Astrocyte of the spinal cord (primary cell): ENCODE measurements at places on chromosomes 7 and 10.
A peak's percentile ranks its signal among the peaks of the same experiment; 100 is the strongest.

- DNase-seq, result no peak
Observed at GRCh38 chr7:957418-958220, 3.1 kb upstream of the ADAP1 start.

- DNase-seq, result no peak
Observed at GRCh38 chr7:127417346-127417745, 24.8 kb upstream of the ZNF800 start.

DNA sequence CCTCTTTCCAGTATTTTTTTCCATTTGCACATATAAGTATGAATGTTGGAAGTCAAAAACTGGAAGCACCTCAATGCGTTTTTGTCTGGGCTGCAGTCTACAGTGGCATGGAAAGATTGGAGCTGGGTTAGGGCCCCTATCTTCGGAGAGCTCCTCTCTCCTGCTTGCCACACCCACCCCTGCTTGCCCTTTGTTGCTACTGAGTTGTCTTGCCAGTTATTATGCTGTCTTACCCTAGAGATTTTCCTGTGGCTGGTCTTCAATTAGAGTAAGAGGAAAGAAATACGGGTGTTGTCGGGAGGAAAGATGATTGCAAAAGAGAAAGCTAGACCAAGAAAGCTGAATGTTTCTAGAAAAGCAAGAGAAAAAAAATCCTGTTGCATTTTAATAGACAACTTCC lies 228.9 kb upstream of the CELF2 start:
- no peak for DNase-seq

DNA sequence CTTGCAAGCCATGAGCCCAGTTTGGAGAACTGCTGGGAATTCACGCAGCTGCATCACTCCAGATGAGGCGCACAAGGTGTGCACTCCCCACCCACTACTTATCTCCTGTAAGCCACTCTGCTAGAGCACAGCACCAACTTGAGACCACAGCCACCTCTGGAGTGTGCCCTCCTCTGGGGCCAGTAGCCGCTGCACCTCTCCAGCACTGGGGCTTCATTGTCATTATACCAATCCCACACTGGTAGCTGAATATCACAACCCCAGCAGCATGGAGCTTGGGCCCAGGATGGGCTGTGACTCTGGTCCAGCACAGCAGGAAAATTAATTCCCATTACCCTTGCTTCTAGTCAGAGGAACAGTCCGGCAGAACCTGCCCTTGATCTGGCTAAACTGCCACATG lies 125.6 kb downstream of the LSM5 start:
- DNase-seq, result no peak

DNA sequence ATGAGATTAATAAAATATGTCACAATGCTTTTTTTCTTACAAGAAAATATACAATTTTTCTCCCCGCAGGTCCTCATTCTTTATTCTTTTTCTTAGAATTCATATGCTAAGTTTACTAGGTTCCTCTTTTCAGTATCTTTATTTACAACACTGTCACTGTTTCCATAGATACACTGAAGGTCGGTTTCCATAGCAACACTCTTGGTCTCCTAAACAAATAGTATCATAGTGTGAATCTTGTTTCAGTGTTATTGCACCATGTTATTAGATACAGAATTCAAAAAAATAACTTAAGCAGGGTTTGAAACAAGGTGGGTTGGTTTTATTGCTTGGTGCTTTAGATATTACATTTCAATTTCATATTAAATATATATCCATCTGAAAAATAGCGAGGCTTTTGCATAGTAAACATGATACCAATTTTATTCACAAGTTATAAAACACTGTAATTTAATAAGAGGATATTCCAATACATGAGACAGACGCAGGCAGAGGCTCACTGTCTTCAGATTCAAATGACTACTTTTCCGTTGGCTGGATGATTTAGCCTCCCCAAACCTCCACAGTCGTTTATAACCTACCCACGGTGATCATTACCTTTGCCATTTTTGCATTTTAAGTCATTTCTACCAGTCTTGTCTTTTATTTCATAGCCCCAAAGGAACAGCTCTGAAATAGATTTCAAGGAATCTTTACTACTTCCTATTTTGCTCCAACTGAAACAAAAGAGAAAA lies 88.9 kb upstream of the KLF6 start:
- DNase-seq, result peak; percentile 83

- peak; percentile 9 for DNase-seq
Observed at GRCh38 chr10:30270247-30270646, 78.8 kb downstream of the MTPAP start.

DNA sequence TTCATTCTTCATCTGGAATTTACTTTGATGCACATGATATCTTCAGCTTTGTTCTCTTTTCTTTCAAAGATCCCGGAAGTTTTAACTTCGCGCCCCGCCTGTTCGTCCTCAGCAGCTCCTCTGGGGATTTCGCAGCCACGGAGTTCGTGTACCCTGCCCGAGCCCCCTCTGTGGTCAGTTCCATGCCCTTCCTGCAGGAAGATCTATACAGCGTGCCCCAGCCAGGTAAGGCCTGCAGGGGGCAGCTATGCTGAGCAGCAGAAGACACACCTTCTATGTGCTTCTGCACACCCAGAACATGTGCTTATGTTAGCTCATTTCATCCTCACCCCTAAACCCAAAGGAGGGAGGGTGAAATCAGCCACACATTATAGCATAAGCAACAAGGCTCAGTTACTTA lies 79.7 kb upstream of the LYZL2 start:
- DNase-seq, result no peak

GRCh38 chr10:117964536-117964935 lies 82.2 kb downstream of the RAB11FIP2 start:
- no peak for DNase-seq

- no peak for DNase-seq
Observed at GRCh38 chr10:133343558-133343957, 3.6 kb upstream of the PRAP1 start.

- DNase-seq, result no peak
Observed at GRCh38 chr10:17643339-17643754, 604 bp upstream of the STAM start.

DNA sequence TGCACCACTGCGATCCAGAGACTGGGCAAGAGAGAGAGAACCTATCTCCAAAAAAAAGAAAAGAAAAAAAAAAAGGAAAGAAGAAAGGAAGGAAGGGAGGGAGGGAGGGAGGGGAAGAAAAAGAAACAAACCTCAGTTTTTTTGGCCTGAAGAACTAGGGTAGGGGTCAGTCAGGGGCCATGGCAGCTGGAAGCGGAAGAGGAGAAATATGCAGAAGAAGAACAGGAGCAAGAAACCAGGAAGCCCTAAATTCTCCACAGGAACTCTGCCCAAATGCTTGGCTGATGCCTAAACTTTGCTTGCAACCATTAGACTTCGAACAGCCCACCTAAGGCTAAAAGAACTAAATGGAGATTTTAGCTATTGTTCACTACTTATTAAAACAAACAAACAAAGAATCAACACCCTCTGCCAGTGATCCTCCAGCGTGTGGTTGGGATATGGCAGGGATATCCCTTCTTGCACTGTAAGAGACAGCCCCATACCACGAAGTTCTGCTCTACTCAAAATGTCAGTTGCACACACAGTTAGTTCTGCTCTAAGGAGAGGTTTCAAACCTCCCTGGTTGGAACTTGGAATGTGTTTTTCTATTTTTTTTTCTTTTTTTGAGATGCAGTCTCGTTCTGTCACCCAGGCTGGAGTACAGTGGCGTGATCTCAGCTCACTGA lies 139.5 kb downstream of the FAM107B start:
- no peak for DNase-seq

- no peak for DNase-seq
Observed at GRCh38 chr7:71974611-71975010, 437.5 kb downstream of the CALN1 start.

- no peak for DNase-seq
Observed at GRCh38 chr7:155930061-155930460, 117.8 kb upstream of the SHH start.

- DNase-seq, result no peak
Observed at GRCh38 chr10:13944823-13945222, 358.1 kb downstream of the PRPF18 start.

DNA sequence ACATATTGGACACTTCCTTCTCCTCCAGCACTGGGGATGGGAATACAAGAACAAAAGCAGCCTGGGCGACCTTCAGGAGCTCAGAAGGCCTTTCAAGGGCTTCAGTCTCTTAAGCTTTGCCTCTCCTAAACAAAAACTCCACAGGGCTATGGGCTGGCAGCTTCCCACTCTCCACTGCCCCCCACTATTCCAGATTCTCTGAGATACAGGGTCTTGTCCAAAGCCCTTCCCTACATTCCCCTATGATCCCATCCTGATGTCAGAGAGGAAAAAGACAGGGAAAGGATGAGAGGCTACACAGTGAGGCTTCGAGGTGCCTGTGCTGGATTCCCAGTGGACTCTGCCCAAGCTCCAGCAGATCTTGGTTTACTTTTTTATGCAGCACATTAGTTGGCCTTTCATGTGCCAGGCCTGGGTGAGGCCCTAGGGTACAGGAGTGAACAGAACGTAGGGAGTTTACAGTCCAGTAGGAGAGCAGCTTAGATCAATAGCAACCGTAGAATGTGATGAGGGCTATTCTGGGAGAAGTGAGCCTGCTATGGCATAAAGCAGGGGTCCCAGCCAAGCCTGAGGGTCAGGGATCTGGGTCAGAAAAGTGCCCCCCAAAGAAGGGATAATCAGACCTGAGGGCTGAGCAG lies 33.3 kb downstream of the LEP start:
- no peak for DNase-seq

DNA sequence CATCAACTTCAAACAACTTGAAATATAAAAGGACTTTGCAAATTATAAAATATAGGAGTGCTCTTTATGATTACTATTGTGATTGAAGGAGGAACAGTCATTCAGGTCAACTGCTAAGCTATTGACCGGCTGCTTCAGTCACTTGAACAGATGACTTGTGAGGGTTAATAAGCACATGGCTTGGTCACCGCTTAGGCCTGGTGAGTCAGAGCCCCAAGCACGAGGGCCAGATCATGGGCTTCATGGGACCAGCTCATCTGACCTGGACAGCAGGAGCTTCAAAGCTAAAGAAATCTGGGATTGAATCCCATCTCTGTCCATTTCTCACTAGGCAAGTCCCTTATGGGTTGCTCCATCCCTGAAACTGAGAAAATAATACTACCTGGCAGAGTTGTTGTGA lies 60.4 kb upstream of the ADO start:
- no peak for DNase-seq

DNA sequence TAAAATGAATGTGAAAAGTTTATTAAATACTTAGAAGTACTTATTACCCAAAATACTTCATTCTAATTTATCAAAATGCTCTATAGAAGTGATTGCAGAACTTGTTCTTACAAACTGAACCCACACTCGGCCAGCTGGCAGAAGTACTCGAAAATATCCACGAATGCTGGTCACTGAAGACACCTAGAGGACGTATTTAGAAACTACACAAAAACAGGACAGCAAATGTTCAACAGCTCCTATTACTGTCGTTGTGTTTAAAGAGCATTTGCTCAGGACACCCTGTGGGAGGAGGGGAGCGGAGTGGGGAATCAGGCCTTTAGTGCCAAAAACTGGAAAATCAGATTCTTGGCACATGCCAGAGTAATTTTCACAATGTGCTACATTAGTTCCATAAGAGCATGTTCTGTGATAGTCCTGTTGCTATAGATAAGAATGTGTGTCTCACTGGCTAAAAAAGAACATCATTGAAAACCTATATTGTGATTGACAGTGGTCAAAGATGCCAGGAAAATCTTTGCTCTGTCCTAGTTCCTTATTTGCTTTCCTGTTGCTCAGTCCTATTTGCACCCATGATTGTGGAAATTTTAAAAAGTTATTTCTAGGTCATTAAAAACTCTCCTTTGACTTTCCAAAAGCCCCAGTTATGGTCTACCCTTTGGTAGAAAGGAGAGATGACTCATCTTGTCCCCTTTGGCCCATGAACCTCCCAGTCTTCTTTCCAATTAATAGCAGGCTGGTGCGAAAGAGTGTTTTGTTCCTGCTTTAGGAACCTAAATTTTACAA lies 49.0 kb upstream of the NRBF2 start:
- DNase-seq, result peak; percentile 80

- no peak for DNase-seq
Observed at GRCh38 chr7:141992156-141992555, 3.5 kb upstream of the MGAM start.

- no peak for DNase-seq
Observed at GRCh38 chr7:132562690-132563089, 13.6 kb downstream of the PLXNA4 start.

DNA sequence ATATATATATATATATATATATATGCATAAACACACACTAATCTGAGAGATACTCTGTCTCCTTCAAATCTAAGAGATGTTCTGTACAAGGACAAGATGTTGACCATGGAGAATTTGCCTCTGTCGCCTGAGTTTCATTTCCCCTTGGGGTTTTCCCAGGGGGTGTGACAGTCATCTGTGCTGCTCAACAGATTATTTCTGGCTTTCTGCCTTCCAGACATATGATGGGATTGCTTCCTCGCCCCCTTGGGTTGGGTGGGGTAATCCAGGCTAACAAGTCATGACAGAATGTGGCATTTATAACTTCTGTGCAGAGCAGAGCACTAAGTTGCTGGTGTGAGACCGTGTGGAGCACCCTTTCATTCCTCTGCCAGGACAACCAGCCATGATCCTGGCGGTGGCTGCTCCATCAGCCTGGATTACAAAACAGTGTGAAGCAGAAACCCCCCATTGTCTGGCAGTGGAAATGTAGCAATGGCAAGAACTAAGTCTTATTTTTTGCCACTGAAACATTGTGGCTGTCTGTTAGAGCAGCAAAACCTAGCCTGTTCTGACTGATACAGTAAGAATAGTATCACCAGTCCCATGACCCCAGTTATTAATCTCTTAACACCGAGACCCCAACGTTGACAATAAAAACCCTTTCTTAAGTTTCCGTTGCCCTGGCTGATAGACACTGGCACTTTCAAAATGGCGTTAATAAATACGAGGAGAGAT lies 13.7 kb upstream of the USP6NL start:
- no peak for DNase-seq

DNA sequence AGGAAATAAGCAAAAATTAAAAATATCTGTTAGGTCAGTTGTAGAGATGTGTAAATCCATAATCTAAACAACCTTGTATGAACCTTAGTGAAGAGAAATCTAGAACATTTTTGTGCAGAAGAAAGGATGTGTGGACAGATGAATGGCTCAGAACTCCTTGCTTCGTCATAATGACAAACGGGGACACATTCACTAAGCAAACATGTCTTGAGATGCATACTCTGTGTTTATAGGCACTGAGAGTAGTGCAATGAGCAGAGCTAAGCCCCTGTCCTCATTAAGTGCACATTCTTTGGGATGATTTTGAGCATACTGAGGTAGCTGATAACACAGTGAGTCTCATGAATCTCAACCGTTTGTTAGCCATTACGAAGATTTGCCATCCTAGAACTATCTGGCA lies 360.6 kb upstream of the ANKRD30A start:
- no peak for DNase-seq
